ENCODE measurements at places on chromosomes 7 and 10.

DNA sequence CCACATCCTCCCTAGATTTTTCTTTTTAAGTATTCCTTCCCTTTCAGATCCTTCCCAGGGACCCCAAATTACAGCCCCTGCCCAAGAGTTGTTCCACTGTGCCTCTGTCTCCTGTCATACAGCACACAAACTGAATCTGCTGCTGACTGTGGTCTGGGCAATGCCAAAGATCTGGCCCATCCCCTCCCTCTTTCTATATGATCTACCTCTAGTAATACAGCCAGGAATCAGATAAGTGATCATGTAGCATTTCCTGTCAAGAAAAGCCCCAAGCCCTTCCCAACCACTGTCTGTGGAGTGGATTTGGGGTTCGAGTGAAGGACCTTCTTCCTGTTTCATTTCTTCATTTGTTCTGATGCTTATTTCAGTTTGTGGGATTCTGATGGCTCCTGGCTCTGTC is 6.7 kb downstream of the STX1A start:
- no peak for DNase-seq

- DNase-seq = no peak
Measured at GRCh38 chr7:4020086-4020485, 662.0 kb upstream of the FOXK1 start.

DNA sequence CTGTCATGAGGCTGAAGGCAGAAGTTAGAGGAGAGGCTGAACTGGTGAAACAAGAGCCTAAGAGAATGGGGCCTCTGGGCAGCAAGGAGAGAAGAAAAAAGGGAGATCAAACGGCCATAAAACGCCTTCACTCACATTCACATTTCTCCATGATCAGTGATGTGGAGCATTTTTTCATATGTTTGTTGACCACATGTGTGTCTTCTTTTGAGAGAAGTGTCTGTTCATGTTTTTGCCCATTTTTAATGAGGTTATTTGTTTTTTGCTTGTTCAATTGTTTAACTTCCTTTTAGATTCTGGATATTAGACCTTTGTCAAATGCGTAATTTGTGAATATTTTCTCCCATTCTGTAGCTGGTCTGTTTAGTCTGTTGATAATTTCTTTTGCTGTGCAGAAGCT is 155.0 kb downstream of the TMEM26 start:
- no peak for DNase-seq

GRCh38 chr10:95414844-95415485 is 124.2 kb upstream of the PDLIM1 start:
- DNase-seq = no peak

GRCh38 chr10:72318418-72319262 is 36.1 kb downstream of the DNAJB12 start:
- no peak for DNase-seq

- DNase-seq = no peak
Measured at GRCh38 chr10:84237199-84238051, 3.9 kb downstream of the LRIT1 start.

GRCh38 chr7:135898226-135898625 is 78.9 kb downstream of the MTPN start:
- DNase-seq = no peak

GRCh38 chr7:81926-82756 is 110.2 kb upstream of the FAM20C start:
- DNase-seq = no peak

DNA sequence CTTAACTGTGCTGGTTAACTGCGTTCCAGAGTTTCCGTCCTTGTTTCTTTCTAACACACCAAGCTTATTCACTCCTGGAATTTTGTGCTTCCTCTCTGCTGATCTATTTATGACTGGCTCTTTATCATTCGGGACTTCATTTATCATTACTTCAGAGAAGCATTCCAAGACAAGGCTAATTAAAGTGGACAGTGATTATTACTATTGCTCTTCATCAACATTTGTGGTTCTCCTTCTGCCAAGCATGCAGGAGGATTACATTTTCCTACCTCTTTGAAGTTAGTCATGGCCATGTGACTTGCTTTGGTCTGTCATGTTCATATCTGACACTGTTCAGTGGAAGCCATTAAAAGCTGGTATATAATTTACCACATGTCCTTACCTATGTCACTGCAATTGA is 172.4 kb upstream of the AGR3 start:
- DNase-seq = no peak

GRCh38 chr7:49398746-49399145 is 374.7 kb upstream of the VWC2 start:
- DNase-seq = no peak

- no peak for DNase-seq
Measured at GRCh38 chr7:234708-235553, 42.6 kb downstream of the FAM20C start.

- no peak for DNase-seq
Measured at GRCh38 chr10:4283846-4284610, 499.0 kb upstream of the KLF6 start.

- DNase-seq = no peak
Measured at GRCh38 chr7:77466450-77466849, 50.3 kb upstream of the GSAP start.

DNA sequence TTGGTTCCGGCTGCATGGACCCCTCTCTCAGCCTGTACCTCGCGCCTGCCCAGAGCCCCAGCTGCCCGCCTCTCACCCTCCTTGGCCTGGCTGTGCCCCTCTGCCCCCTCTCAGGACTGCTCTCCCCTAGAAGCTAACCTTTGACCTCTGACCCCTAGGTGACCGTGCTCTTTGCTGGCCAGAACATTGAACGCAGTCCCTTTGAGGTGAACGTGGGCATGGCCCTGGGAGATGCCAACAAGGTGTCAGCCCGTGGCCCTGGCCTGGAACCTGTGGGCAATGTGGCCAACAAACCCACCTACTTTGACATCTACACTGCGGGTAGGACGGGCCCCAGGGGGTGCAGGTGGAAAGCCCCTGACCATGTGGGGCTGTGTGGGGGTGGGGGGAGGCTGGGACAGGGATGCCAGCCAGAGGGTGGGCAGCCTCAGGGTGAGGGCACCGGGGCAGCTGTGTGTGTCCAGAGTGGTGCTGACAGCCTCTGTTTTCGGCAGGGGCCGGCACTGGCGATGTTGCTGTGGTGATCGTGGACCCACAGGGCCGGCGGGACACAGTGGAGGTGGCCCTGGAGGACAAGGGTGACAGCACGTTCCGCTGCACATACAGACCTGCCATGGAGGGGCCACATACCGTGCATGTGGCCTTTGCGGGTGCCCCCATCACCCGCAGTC is 8.0 kb downstream of the FLNC start:
- DNase-seq = no peak

Measured in activated CD8-positive, alpha-beta memory T cell treated with anti-CD3 and anti-CD28 coated beads for 48 hours (primary cell).